Hippocampal formation (tissue), 2 donors: ENCODE measurements at places on chromosomes 2 and 18.

DNA sequence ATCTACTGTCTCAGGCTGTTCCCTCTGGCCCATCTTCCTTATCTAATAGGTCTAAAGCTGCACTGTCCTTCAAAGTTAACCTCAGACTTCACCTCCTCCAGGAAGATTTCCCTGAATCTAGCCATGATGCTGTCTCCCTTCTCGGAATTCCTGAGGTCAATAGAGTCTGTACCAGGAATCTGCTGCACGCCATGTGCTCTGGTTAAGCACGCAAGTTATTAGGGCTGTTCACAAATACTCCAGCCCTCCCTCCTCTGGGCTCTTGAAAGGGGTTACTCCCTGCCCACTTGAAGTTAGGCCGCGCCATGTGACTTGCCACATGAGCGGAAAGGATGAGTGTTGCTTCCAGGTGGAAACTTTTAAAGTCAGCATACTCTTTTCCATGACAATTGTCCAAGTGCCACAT is 43.6 kb downstream of the MCFD2 start:
- no peak for DNase-seq

DNA sequence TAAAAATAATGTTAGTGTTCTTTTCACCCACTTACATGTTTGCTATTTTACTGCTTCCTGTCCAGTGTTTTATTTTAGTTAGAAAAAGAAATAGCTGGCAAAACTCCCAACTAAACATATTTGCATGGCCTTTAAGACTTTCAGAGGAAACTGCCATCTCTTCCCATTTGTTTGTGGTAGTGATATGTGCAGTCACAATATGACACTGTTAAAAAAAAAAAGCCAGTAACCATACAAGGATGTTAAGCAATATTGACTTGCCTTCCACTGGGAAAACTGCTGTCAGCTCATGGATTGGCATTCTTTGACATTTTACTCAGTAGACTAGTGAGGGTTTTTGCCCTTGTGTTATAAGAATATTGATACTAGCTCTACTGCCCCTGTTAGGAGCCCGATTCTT is 29.1 kb downstream of the XIRP2 start:
- no peak for DNase-seq

GRCh38 chr2:17148407-17149145 is 369.7 kb downstream of the RAD51AP2 start:
- DNase-seq = no peak

GRCh38 chr2:238090887-238091286 is 9.3 kb upstream of the ESPNL start:
- no peak for DNase-seq

DNA sequence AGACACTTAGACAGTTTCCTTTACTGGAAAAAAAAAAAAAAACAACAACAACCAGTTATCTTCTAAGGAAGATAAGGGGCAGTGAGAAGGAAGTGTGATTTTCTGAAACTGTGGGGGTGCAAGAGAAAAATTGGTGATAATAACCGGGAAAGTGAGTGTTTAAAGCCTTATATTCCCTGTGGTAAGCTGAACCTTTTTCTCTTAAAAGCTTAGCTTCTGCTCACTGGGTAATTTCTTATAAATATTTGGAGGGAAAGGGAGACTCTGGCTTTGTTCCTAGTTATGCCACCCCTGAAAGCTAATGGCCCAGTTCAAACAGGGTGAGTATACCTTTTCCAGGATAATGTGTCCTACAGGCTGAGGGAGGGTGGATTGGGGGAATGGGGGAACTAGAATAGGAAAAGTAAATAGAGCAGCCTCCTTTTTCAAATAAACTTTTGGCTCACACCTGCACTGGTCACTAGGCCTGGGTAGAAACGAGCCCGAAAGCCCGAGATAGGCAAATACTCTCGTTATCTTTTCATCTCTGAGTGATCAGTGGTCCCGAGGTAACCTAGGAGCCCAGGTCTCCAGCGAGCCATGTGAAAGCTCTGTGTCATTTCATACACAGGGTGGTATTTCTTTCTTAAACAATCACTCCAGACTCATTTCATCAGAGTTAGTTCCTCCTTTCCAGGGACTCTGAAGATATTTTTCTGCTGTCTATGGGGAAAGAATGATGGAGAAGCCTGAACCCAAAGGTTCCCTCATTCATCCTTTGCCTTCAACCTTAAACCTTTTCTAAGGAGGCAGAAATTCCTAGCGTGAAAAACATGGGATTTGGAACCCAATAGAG is 15.5 kb upstream of the SRBD1 start:
- DNase-seq = no peak

GRCh38 chr2:197993830-197994229 is 189.4 kb downstream of the PLCL1 start:
- DNase-seq = no peak

GRCh38 chr18:32389858-32390257 is 80.8 kb downstream of the GAREM1 start:
- no peak for DNase-seq

DNA sequence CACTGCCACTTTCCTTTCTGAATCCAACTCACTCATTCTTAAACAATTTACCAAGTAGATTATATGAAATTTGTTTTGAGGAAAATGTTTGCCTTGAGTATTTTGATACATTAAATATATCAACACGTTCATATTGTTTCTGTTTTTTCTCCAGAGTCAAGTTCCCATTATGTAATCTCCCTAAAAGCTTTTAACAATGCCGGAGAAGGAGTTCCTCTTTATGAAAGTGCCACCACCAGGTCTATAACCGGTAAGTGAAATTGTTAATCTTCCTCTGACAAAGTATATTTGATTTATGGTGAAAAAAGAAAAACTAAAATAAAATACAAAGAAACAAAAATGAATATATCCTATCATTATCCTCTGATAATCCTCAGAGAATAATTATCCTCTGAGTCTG is 838.6 kb downstream of the MBD2 start:
- DNase-seq = no peak

- no peak for DNase-seq
Measured at GRCh38 chr2:128016620-128017019, 11.2 kb downstream of the SAP130 start.

GRCh38 chr2:88059979-88060906 is 4.7 kb upstream of the KRCC1 start:
- peak; percentile 34 for DNase-seq

DNA sequence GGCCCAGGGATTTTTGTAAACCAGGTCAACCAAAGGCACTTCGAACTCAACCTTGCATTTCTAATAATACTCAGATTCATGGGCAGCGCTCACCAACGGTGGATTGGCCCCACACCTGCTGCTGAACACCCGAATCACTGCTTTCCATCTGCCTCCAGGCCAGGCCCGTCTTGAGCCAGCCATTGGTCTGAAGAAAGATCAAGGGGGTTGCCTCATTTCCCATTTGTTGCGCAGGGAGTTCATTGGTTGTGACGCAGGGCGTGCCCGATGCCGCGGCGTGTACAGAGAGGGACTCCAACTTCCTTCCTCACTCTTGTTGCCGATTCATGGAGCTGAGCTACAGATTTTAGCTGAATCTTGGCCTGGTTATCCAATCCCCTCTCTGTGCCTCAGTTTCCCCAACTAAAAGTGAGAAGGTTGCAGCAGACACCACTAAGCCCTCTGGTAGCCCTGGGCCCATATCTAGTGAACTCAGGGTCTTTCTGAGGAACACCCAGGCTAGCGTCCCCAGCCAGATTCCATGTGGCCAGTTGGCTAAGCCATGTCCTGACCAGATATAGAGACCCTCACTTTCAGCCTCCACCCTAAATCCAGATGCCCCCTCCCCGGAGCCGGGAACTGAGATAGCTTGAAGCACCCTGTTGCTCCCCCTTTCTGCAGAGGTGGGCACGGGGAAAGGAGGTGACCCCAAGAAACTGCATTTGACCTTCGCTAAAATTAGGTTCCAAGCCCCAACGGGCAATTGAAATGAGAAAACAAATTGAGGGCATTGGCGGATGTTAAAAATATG is 60.9 kb upstream of the HPCAL1 start:
- no peak for DNase-seq

DNA sequence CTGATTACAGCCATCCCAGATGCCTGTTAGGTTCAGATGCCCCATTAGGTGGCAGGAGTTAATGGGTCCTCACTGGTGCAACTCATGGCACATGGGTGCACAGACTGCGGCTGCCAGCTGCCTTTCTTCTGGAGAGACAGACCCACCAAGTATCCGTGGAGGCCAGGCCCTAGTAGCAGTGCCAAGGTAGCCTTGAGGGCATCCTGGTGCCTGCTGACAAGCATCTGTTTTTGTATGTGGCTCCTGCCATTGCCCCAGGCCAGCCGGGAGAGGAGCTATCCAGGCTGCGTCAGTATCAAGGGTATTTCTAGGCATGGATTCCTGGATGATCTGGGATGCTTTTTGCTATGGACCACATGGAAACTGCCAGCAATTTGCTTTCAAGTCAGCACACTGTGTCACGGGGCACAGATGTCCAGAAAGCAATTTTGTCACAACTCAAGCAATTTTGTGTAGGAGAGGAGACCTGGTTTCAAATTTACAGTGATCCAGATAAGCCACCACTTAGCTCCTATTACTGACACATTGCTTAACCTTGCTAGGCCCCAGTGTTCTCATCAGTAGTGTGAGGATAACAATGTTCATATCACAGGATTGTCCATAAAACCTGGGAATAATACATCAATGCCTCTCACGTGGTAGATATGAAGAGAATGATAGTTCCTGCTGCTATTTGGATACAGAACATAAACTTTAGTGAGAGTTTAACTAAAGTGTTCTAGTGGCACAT is 815.1 kb upstream of the RAB6C start:
- DNase-seq = no peak

DNA sequence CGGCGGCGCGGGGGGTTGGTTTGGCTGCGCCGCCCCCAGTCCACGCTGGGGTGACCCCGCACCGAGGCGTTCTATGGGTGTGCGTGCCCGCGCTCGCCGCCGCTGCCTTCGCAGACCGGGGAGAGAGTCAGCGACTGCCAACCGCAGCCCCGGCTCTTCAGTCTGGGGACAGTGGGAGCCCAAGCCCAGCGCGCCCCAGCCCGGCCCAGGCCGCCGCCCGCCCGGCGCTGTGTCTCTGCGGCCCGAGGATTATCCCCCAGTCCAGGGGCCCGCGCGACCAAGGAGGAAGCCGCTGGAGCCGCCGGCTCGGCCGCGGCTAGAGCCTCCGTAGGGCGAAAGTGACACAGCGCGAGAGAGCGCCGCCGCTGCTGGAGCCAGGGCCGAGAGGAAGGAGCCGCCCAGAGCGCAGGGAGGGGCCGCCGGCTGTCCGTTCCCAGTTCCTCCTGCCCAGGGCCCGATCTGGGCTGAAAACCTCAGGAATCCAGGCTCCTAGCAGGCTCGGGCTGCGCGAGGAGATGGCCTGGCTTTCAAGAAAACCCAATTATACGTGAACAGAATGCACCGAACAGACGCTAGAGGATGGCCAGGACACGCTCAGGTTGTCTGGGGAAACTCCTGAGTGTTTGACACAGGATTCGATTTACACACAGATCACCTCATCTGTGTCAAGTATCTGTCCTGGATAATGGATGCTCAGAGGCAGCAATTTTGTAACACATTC is 2.4 kb downstream of the CTIF start:
- DNase-seq = peak; percentile 61

DNA sequence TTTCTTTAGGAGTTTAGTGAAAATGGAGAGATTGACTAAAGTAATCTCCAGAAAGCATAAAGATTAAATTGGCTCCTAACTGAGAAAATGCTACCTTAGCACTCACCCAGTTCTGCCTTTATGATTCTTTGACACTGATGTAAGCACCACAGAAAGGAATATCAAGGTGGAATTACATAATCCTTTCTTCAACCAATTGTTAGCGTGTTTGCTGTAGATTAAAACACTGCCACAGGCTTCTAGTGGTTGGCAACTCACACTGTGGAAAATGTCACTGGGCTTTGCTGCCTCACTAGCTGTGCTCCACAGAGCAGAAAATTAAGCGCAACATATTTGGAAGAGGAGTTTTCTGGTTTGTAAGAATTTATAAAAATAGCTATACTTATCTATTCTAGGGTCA is 104.1 kb downstream of the DLGAP1 start:
- DNase-seq = no peak

DNA sequence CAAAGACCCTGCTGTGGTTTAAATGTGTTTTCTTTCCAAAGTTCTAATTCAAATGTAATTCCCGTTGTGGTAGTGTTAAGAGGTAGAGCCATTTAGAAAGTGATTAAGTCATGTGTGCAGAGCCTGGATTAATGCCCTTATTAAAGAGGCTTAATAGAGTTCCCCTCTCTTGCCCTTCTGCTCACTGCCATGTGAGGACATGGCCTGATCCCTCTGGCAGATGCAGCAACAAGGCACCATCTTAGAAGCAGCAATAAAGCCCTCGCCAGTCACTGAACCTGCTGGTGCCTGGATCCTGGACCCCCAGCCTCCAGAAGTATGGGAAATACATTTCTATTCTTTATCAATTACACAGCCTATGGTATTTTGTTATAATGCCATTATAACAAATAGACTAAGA is 485.2 kb downstream of the DCDC2C start:
- no peak for DNase-seq

GRCh38 chr2:50791271-50791670 is 240.7 kb downstream of the NRXN1 start:
- DNase-seq = no peak

GRCh38 chr2:158815658-158816057 is 20.5 kb downstream of the DAPL1 start:
- DNase-seq = no peak
